NCI-H2227 treated with DMSO at 0.1 percent for 48 hours (cell line): ENCODE measurements at places on chromosomes 1 and 21.

- DNase-seq = no peak
These were observed 34.8 kb downstream of the RIMS3 start for GRCh38 chr1:40630488-40631223.

DNA sequence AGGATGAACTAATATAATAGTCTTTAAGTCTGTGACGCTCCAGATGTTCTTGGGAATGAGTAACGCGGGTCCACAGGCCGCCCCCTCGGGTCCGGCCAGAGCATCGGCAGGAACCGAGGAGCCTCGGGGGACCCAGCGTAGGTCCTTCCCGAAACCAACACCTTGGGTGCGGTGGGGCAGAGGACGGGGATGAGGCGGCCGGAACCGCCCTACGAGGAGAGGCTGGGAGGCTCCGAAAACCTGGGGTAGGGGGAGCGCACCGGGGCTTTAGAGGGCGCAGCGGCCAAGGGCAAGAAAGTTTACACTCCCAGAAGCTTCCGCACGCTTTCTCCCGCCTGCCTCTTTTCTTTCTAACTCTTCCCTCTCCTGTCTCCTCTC is 7.1 kb downstream of the DMRTA2 start:
- no peak for DNase-seq

DNA sequence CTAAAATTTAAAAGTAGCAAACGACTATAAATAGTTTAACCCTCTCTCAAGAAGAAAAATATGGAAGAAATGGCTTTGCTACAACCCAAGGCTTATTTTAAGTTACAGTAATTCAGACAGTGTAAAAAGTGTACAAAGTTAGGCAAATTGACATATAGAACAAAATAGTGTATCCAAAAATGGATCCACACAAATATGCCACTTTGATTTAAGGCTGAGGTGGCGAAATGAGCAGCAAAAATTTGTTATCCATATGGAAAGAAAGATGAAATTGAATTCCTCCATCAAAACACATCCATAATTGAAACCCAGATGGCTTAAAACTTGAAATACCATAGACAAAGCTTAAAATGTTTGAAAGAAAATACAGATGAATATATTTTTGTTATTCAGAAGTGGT is 540.8 kb downstream of the BRINP3 start:
- no peak for DNase-seq

- no peak for DNase-seq
These were observed 239.1 kb upstream of the FGGY start for GRCh38 chr1:59057796-59058195.

- DNase-seq = peak; percentile 64
These were observed 53.5 kb upstream of the CNTN2 start for GRCh38 chr1:204989266-204990058.

DNA sequence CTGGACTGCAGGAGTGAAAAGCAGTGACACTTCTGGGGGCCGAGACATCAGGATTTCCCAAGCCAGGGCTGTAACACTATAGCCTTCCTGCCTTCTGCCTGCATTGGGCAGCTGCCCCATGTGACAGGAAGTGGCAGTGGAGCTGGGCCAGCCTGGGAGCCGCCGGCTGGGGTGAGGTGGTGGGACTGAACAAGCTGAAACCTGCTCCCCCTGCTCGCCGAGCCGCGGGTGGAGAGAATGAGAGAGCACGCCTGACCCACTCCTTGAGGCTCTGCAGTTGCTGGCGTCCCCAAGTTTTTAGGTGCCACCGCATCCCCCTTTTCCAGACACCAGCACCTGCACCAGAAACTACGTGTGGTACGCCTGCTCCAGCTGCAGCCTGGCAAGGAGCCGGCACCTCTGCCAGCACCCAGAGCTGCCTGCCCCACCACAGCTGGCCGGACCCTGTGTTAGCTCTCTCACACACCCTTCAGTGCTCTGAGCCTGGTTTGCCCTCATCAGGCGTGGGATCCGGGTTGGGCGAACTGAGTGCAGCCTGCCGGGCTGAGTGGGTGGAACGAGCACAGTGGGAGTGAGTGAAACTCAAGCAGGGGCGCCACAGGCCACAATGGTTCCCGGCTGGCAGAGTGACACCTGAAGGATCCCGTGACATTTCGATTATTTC is 119.4 kb downstream of the AKT3 start:
- no peak for DNase-seq

DNA sequence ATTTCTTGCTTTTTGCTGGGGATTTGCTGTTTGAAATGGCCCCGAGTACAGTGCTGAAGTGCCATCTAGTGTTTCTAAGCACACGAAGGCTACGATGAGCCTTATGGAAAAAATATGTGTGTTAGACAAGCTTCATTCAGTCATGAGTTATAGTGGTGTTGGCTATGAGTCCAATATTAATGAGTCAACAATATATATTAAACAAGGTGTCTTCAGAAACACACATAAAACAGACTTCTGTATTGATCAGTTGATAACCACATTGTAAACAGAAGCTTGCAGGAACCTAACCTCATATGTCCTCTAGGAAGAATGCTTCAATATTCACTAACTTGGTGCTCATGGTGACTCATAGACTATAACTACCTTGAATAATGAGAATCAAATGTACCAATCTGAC is 1.7 kb upstream of the GJB5 start:
- DNase-seq = no peak

DNA sequence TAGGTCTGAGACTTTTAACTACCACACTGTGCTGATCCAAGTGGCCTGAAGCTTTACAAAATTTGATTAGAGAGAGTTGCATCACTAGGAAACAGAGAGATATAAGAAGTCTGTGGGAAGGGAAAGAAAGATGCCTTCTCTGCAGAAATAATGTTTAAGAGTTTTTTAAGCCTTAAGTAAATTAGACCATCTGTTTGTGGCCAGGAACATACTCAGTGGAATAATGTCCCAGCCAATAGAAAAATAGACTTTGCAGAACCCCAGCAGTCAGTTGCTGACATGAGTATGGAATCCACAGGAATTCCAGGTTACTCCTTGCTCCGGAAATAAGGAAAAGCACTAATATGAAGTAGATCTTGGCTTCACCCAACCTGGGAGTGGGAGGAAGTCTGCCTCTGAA is 144.8 kb downstream of the ST6GALNAC5 start:
- no peak for DNase-seq

- DNase-seq = no peak
These were observed 3.7 kb downstream of the TRIM46 start for GRCh38 chr1:155177192-155177917.

DNA sequence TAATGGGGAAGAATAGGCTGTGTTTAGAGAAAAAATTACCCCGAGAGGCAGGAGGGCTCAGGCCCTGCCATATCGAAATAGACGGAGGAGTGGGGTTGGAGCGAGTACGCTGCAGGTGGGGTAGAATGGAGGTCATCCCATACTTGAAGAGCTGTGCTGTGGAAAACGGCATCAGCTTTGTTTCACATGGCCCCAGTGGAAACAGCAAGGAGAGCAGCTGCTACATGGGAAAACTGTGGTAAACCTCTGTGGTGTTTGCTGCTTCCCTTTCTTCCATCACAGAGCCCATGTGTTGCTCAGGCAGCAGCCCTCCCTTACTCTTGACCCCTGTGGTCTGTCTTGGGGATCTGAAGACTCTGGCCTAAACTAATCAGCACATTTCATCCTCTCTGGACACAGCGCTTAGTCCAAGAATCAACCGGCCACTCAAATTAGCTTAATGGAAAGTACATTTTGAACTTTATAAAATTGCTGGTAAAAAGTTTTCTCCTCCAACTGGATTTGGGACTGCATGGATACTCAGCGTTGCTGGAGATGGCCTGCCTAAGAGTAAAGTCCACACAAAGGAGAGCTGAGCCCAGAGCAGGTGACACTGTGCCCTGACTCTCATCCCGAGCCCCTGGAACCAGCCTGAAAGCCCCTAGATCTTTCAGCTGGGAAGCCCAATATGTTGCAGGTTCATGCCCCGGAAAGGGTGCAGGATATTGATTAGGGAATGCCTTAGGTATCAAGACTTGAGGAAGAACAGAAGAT is 127.1 kb upstream of the GADD45A start:
- no peak for DNase-seq

DNA sequence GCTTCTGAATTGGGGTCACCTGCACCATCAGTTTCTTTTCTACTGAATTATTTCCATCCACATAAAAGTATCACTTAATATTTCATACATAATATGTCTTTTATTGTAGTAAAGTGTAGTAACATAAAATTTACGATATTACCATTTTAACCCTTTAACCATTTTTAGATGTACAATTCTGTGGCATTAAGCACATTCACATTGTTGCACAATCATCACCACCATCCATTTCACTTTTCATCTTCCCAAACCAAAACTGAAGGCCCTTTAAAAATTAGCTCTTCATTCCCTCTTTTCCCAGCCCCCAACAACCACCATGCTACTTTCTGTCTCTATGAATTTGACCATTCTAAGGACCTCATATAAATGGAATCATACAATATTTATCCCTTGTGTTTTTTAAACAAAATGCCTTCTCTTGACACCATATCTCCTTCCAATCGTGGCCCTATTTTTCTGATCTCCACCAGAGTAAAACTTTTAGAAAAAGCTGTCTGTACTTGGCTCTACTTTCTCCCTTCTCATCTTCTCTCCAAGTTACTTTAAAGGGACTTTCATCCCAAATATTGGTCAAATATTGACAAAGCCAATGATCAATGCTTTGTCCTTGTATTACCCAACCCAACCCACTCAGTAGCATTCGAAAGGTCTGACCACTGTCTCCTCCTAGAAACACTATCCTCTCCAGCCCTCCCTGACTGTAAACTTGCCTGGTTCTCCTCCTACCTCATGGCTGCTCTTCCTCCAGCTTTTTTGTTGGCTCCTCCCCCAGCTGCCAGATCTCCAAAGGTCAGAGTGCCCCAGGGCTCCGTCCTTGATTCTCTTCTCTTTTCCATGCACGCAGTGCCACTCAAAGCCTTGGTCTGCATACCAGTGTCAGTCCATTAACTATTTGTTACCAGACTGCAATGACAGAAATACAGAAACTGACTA is 44.7 kb downstream of the SLC30A10 start:
- no peak for DNase-seq

DNA sequence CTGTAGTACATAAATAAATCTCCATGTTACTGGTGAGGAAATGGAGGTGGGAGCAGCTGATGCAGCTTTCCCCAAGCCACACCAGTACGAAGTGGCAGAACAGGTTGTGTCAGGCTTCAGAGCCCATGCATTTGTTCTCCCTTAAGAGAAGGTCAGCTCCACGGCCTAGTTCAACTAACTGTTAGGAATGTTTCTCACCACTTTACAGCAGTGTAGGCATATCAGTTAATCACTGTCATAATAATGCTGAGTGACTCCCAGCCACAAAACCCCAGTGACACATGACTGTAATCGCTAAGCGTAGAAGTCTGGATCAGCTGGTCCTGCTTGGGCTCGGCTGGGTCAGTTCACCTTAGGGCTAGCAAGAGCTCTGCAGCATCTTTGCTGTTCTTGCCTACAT is 90.4 kb downstream of the VPS26C start:
- no peak for DNase-seq

DNA sequence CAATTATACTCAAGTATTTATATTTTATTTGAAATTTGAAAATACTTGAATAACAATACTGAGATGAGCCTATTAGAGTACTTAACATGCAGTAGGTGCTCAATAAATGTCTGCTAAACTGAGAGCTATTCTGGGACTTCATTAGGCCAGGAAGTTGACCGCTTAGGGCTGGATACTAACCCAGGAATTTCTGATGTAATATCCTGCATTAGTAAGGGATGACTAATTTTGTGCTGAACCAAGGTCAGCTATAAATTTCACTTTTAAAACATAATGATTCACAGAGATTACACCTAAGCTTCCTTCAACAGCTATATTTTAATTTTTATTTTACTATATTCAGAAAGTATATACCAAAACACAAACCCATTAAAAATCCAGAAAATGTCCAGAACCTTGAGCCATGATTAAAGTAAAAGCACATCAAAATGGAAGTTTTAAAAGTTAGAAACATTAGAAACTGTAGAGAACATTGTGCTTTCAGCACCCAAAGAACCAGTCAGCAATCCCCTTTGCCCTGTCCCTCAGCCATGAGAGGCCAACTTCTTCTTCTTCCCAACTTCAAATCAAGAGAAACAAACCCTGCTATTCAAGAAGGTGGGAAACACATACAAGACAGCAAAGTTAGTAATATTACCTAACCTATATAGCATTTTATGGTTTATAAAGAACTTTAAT is 35.4 kb downstream of the WNT2B start:
- DNase-seq = no peak

DNA sequence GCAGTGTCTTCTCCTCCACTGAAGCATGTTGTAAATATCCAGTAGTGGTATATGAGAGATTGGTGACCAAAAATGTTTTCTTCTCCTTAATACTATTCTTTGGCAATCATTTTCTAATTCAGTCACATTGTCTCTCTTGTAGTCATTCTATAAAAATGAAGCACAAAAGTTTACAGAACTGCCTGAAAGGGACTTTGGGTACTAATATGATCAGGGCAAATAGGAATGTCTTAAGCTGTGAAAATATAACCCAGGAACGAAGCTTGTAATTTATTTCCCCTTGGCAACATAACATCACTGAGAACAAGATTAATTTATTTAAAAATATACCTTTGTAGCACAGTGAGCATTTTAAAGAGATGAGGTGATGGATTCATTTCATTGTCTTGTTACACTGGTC is 4.9 kb downstream of the B3GALT2 start:
- no peak for DNase-seq

DNA sequence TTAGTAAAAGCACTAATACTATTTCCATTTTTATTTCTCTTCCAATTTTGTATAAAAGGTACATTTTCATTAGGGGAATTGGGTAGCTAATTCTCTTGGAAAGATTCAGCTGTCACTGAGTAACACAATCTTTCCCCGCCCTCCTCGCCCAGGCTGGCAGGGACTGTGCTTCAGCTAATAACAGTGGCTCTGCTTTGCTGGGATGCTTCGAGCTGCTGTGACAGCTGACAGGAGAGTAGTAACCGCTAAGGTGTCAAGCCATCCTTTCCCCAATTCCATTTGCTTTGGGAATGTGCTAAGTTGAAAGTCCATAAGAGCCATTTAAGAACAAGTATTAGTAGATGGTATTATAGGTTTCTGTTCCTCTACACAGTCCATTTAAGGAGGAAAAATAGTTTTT is 106.7 kb upstream of the NRIP1 start:
- no peak for DNase-seq
